ENCODE measurements at places on chromosomes 2 and 18.

- DNase-seq, result no peak
Measured at GRCh38 chr2:29209551-29209950, 94.3 kb downstream of the CLIP4 start.

DNA sequence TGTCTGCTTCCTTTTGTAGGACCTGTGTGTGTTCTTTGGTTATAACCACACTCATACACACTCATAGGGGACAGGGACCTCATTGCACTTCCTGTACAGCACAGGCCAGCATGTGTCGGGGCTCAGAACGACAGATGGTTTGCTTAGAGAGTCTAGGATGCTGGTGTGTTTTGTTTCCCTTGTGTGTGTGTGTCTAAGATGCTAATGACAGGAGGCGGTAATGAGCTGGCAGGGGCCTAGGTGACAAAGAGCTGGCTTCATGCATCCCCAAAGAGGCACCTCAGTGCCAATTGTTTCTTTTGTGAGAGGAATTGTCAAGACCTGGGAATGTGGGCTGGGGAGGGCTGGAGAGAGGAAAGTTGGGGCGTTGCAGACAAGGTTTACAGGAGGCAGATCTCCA lies 66.6 kb downstream of the CELF4 start:
- DNase-seq, result no peak

DNA sequence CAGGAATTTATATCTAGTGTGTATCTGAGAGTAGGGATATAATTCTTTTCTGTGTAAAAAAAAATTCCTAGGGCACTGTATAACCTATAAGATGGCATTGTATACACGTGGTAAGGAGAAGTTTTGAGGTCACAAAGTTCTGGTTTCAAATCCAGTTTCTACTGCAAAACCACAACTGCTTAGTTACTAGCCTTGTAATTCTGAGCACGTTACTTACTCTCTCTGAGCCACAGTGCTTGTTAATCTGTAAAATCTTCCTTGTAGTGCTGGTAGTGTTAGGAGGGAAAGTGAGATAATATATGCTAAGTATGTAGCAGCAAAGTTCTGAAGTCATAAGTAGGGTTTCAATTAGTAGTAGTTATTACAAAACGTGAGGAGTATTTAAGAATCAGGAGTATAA lies 175.4 kb downstream of the SATB2 start:
- no peak for DNase-seq

DNA sequence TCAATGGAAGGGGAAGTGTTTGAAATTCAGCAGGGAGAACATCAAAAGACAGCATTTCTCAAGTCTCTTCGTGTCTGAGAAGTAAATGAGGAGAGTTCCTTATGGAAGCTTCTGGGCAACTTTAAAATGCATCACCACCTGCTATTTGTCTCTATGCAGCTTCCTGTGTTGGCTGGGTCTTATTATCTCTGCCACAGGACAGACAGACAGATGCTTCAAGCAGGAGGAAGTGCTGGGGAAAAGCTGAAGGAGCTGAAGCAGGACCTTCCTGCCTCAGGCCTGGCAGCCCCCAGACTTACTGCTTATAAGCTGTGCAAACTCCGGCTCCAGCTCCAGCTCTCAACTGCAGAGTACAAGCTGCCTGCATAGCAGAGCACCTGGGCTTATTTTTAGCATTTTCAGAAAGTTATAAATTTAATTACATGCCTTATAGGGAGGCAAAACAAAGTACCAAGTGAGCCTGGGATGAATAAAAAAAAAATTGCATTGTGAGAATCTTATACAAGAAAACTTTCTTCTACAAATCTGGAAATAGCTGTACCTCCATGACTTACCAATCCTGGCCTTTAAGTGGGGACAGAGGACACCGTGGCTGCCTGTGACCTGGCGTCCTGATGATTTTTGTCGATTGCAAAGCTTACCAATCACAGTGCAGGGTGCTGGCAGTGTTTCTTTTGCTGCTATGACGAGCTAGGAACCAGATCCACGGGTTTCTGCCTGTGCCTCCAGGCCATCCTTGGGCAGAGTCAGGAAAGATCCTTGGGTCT lies 206.3 kb downstream of the SEPTIN10 start:
- no peak for DNase-seq

GRCh38 chr2:10919771-10920621 lies 8.3 kb downstream of the KCNF1 start:
- DNase-seq, result no peak

- no peak for DNase-seq
Measured at GRCh38 chr2:115162494-115163293, 720.3 kb downstream of the DPP10 start.

- no peak for DNase-seq
Measured at GRCh38 chr18:39938676-39939608, 2016.1 kb upstream of the PIK3C3 start.

All from kidney glomerular epithelial cell (primary cell).